ENCODE measurements at places on chromosomes 3 and 15.

GRCh38 chr3:195007766-195008165, 263.2 kb downstream of the XXYLT1 start:
- no peak for DNase-seq

DNA sequence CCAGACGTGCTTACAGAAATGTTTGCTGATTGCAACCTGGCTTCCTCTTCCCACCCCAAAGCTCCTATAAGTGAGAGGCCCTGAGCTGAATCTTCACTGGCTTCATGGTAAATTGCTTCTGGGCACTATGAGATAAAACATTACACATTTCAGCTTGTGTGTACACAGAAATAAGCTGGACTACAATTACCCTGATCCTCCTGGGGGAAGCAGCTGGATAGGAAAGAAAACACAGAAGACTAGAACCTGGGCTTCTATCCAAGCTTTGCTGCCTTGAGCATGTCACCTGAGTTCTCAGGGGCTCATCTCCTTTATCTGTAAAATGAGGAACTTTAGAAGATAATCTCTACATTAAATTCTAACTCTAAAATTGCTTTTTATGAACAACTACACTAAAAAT, 40.3 kb downstream of the THBS1 start:
- no peak for DNase-seq

DNA sequence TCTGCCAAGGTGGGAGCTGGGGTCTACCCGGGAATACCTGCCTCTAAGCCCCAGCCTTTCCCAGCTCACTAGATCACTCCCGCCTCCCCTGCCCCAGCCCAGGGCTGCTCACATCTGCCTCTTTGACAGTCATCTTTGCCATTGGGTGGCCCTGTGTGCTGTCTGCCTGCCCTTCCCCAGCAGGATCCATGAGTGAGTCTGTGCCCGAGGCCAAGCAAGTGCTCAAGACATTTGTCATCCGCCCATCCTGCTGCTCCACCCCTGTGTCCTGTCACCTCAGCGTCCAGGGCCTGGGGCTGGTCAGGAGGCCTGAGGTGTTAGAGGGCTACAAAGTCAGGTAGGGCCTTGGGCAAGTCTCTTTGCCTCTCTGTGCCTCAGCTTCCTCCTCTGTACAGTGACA, 89.4 kb downstream of the LSM3 start:
- no peak for DNase-seq

DNA sequence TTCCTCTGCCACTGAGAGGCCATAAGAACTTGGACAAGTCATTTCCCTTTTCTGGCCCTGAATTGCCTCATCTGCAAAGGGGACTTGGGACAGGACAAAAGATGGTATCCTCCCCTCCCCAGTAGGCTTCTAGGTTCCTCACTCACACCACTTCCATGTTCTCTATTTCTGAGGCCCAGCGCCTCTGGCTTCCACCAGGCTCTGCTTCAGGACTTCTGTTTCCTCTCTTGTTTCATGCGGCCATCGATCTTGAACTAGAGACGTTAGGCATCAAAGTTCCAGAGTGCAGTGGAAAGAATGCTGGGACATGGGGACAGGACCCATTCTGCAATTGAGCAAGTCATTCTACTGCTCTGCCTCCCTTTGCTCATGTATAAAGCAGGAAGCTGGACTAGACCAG, 1.7 kb downstream of the TM4SF4 start:
- peak; percentile 62 for DNase-seq

- no peak for DNase-seq
Measured at GRCh38 chr15:30671309-30671708, 45.4 kb downstream of the ARHGAP11B start.

DNA sequence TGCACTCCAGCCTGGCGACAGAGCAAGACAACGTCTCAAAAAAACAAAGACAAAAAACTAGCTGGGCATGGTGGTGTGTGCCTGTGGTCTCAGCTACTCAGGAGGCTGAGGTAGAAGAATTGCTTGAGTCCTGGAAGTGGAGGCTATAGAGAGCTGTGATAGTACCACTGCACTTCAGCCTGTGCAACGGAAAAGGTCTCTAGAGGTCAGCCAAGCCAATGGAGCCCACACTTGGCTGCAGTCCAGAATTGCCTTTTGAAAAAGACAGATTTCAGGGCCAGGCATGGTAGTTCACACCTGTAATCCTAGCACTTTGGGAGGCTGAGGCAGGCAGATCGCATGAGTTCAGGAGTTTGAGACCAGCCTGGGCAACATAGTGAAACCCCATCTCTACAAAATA, 8.4 kb upstream of the RBPMS2 start:
- no peak for DNase-seq

Data from inflammatory macrophage treated with lipopolysaccharide for 1 hour (primary cell).